Mesendoderm (in vitro differentiated cells): ENCODE measurements at places on chromosomes 3 and 15.

- DNase-seq, result no peak
These were observed 17.5 kb downstream of the ALS2CL start for GRCh38 chr3:46675843-46676567.

DNA sequence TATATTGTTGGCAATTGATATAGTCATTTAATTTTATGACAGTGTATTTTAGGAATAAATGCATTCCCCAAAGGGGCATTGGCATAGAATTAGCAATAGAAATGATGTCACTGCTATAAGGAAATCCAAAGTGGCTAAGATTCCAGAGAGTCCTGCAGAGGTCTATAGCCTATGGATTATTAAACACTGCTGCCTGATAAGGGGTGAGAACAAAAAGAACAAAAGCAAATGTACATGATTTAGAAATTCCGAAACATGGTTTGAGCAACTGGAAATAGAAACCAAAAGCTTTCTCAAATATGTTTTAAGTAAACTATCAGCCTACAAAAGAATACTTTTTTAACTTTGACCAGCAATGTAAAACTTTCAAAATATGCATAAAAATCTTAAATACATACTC, 280.1 kb upstream of the RASGRP1 start:
- no peak for DNase-seq

DNA sequence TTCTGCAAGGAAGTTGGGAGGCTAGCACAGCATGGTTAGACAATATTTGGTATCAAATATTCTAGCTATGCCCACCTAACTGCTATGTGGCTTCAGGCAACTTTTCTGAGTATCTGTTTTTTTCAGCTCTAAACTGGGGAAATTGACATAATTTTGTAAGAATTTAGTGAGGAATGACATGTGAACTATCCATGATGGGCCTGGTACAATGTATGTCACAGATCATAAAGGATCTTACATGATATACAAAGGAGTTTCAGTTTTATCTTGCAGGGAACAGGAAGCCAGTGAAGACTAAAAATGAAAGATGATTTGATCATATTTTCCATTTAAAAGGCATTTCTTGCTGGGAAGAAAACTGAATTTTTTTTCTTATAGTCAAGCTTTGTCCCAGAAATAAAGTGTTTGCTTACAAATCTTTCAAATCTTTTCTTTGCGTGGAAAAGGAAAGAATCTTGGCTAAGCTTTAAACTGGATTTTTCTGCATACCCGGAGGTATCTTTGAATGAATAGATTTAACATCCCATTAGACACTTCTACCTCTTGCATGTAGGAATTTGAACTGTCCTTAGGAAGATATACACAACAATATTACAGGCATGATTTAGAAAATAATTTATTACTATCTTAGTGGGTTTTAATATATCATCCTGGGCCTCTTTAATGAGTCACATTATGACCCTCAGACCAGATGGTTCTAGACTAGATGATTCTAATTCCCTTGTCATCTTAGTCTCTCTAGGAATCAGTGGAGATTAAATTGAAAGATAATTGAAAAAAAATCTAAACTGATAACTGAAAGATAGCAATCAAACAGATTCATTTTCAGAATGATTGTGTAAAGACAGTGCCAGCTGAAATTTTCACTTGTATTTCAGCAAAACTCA, 436.0 kb upstream of the THBS1 start:
- no peak for DNase-seq

GRCh38 chr3:50604110-50604621, 7.4 kb downstream of the CISH start:
- no peak for DNase-seq
